ENCODE measurements at places on chromosomes 3 and 15. TPM values are rescaled to one million over a fixed set of nuclear protein-coding genes. Genes with fewer than 3 reads are reported as not detected.

KY gene
- 0.09 TPM for polyA plus RNA-seq

HRG gene
- polyA plus RNA-seq = not detected

TNK2 gene
- 1.8 TPM for polyA plus RNA-seq

GOLGA6L4 gene
- polyA plus RNA-seq = 0.64 TPM

TRPM1 gene
- polyA plus RNA-seq = 0.04 TPM

GRCh38 chr3:13073326-13074005 is at the start of gene IQSEC1:
TSS of gene IQSEC1 (minus strand) at chr3:13073429. CDS start at chr3:13073014, 415 bp downstream.
- peak; percentile 67 for DNase-seq

GRCh38 chr15:62553911-62554563 is 389.0 kb upstream of the C2CD4B start:
- no peak for DNase-seq

GRCh38 chr3:47661121-47661752 is 82.6 kb upstream of the CSPG5 start:
- DNase-seq = no peak

DNA sequence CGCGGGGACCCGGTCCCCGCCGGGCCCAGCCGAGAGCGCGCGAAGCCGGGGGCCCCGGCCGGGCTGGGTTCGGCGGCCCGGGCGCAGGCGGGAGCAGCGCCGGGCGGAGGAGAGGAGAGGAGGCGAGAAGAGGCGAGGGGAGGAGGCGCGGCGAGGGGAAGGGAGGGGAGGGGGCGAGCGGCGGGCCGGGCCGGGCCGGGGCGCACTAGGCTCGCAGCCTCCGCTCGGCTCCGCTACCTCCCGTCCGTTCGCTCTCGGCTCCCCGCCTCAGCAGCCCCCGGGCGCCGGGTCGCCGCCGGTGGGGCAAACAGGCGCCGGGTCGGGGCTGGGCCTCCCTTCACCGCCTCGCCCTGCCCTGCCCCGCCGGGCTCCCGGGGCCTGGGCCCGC is 351 bp downstream of the INSYN1 start:
- DNase-seq = no peak

- no peak for DNase-seq
Measured at GRCh38 chr3:58101499-58102389, 93.5 kb downstream of the FLNB start.

- no peak for DNase-seq
Measured at GRCh38 chr3:183692436-183692835, 5.2 kb upstream of the YEATS2 start.

DNA sequence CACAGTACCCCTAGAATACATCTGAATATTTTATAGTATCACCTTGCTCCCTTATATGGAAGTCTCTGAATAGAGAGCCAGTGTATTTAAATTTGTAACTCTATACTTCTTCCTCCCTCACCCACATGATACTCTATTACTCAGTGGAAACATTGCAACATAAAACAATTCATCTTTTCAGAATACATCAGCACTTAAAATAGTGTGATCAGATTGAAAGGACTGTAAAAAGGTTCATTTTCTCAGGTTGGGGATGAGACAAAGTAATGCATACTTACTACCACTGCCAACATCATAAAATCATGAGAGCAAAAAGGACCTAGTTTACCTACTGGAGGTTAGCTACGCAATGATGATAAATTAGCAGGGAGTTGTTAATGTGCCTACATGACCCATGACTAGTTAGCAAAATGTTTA is 13.8 kb upstream of the THRB start:
- DNase-seq = no peak

GRCh38 chr3:195697582-195698324 is 23.0 kb upstream of the MUC20 start:
- DNase-seq = no peak

DNA sequence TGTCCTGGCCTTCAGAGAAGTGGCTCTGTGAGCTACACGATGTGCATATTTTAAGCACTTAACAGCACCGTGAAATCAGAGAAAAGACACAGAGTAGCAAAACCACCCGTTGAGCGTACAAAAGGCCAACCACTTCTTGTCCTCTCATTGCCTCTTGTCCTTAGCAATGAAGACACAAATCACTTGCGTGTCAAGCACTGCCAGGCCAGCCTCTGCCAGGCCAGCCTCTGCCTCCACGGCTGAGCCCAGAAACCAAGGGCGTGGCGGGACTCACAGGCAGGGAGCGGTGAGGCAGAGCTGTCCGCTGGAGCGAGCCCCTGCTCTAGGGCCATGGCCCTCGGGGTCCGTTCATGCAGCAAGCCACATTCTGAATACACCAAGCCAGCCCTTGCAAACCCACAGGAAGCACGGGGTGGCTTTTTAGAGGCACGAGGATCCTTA is 4.0 kb downstream of the MUC4 start:
- no peak for DNase-seq

GRCh38 chr3:170046269-170047132 is 8.7 kb downstream of the GPR160 start:
- DNase-seq = no peak

GRCh38 chr3:124559846-124560574 is 170.2 kb upstream of the UMPS start:
- peak; percentile 46 for DNase-seq

DNA sequence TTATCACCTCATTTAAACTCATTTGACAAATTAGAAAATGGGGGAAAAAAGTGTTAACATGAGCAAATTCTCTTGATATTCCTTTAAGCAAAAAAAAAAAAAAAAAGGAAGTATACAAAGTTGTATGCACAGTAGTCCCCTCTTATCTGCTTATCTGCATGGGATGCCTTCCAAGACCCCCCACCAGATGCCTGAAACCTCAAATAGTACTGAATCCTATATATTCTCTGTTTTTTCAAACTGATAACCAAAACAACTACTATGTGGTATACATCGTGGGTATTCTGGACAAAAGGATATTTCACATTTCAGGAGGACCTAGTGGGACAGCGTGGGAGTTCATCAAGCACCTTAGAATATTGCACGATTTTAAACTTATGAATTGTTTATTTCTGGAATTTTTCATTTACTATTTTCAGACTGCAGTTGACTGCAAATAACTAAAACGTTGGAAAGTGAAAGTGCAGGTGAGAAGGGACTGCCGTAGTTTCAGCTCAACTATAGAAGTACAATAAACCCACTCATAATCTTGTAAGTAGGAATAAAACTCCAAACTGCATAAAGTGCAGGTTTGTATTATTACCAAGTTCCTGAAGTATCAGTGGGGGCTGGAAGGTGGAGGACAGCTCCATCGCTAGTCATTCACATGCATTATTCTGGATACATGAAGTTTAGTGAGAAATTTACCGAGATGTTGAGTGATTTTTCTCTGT is 43.6 kb upstream of the PLCL2 start:
- no peak for DNase-seq

GRCh38 chr15:66961407-66961884 is 104.0 kb upstream of the SMAD3 start:
- no peak for DNase-seq

- no peak for DNase-seq
Measured at GRCh38 chr3:69032142-69032541, 18.7 kb upstream of the EOGT start.

DNA sequence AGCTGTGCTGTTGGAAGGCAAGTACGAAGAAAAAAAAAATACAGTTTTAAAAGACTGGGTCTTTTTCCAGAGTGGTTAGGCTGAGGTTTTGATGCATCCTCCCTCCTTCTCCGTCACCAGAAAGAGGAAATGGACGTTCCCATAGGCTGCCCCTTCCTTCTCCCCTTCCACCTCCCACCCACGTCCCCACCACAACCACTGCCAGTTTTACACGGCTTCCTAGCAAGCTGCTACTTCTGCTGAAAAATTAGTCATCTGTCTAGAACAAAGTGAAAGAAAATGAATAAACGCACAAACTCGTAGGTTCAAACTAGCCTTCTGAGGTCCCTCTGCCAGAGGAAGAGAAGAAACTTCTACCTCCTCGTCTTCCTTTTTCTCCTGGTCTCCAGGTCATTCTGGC is 71.6 kb upstream of the RPL35A start:
- peak; percentile 33 for DNase-seq

DNA sequence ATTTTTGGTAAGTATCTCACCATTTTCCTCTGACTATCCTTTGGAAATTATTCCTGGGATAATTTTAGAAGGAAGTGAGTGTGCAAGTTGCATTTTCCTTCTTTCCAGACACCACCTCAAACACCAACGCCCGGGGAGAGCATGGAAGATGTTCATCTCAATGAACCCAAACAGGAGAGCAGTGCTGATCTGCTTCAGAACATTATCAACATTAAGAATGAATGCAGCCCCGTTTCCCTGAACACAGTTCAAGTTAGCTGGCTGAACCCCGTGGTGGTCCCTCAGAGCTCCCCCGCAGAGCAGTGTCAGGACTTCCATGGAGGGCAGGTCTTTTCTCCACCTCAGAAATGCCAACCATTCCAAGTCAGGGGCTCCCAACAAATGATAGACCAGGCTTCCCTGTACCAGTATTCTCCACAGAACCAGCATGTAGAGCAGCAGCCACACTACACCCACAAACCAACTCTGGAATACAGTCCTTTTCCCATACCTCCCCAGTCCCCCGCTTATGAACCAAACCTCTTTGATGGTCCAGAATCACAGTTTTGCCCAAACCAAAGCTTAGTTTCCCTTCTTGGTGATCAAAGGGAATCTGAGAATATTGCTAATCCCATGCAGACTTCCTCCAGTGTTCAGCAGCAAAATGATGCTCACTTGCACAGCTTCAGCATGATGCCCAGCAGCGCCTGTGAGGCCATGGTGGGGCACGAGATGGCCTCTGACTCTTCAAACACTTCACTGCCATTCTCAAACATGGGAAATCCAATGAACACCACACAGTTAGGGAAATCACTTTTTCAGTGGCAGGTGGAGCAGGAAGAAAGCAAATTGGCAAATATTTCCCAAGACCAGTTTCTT is 3.9 kb downstream of the NFKBIZ start:
- DNase-seq = no peak

DNA sequence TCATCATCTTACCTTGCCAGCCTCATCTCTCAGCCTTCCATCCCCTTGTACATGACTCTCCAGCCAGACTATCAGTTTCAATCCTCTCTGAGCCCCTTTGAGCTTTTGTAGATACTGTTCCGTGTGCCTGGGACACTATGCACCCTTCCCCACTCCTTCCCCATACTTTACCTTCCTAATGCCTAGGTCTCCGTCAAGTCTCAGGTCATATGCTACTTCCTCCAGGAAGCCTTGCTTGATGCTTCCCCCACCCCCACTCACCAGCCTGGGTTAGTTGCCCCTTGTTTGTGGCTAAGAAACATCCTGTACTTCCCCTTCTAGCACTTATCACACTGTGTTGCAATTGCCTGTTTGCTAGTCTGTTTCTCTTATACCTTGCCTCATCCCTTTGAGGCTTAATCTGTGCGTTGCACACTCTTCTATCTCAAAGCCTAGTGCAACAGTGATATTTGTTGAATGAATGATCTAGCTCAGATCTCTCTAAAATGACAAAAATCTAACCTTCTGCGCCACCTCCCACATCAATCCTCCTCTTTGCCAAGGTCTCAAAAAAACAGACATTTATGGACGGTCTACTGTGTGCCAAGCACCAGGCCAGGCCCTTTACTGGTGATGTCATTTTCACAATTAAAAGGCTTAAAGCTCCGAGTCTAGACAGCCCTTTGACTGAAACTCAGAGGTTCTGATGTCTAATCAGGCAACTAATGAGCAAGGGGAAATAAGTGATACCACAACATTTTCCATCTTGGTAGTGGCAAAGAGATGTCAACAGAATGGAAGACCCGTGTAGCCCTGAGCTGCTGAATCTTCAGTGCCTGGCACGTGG is 6.5 kb upstream of the USP3 start:
- DNase-seq = peak; percentile 97

DNA sequence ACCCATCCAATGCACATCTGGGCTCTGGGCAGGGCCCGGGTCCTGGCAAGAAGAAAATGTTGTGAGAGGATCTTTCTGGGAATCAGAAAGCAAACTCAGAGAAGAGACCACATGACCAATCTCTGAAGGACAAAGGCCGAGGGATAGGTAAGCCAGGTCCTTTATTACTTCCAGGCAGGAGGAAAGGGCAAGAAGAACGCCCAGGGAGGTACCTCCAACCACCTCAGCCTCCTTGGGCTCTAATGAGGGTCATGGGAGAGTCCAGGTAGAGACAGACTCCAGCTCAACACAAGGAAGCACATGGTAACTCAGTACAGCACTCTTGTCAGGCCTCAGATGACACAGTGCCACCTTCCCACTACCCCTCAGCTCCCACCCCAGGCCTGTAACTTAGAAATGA is 26.0 kb downstream of the ZNF445 start:
- no peak for DNase-seq

Measured in CD14-positive monocyte (primary cell).